ENCODE measurements at places on chromosomes 5 and 9.

DNA sequence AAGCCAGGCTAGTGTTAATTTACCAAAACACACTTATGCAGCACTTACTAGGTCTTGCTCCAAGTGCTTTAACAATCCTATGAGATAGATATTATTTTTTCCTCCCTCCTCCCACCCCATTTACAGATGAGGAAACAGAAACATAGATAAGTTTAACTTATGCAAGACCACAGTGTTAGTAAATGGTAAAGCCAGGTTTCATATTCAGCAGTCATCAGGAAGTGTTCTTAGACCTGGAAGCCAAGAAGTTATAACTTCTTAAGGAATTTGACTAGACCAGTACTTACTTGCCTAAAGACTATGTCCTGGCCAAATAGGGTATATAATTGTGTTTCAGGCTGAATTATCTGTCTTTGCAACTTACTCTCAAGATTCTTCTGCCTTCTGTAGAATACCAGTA lies 15.9 kb downstream of the ABHD17B start:
- peak; percentile 12 for DNase-seq

DNA sequence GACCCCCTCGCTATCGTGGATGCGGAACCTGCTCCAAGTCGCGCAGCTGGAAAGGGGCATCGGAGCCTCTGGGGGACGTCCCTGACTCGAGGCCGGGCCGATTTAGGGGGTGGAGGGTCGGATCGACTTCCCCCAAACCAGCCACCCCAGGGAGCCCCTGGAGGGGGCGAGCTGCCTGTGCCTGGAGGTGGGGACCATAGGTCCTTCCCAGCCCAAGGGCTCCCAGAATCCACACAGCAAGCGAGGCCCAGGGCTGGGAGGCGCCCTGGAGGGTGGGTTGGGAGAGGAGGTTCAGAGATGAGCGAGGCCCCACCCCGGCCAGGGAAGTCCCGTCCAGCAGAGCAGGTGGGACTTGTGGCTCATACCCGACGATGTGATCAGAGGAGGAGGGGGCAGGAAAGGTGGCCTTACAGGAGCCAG lies 147.6 kb downstream of the GAPVD1 start:
- no peak for DNase-seq

GRCh38 chr9:121589986-121590385 lies 61.4 kb upstream of the DAB2IP start:
- DNase-seq, result no peak

DNA sequence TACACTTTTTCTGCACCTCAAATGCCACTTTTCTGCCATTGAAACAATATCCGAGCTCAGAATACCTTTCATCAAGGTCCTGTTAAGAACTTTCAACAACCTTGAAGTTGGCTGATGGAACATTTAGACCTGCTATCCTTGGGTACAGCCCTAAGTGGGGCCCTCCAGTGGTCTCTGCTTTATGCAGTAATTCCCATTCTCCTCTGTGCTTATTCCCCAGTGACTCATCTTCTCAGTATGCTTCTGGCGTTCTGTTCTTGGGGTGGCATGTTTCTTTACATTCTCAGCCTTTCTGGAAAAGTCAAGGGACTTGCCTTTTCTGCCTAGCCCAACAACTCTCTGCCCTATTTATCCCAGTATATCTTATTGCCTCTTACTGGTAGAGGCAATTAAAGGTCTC lies 7.1 kb downstream of the ANP32B start:
- DNase-seq, result peak; percentile 76

DNA sequence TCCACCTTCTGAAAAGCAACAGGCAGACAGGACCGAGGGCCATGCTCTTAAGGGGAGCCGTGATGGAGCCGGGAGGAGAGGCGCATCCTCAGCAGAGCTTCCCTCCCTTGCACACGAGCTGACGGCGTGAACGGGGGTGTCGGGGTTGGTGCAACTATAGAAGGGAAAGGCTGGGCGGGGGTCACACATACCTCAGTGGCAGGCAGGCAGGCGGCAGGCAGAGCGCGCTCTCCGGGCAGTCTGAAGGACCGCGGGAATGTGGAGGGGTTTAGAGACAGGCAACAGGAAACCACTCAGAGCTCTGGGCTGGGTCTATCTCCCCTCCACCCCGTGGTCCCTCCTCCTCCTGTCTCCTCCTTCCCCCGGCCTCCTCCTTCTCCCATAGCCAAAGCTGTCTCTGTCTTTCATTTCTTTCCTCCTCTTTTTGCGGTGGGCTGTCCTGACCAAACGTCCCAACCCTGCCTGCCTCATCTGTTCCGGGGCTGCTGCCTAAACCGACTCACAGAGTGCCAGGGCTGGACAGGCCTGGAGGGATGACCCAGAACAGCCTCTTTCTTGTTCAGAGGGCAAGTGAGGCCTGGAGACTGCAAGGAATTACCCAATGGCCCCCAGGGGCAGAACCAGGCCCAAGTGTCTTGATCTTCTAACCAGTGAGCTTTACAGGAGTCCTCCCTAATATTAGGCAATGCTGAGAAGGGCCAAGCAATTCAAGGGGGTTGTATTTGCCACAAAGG lies at the start of gene SPARC:
Gene SPARC (minus strand): TSS at position 242 of the 734 bp plus-strand sequence. CDS start 10,727 bp downstream, outside the sequence.
- peak; percentile 92 for DNase-seq

DNA sequence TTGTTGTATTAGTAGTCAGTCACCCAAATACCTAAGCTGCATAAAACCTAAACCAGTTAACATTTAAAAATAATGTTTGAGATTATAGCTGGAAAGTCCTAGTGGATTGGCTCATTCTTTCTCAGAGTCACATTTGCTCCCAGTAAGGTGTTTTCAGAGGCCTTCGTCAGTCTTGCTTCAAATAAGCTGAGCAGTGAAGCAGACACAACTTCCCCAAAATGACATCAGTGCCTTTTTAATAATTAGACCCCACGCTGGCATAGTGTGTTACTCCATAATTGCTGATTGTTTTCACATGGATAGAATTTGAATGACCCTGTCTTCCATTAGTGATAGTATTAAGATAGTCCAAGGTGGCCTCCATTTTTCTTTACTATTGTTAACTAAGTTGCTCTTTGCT lies 245.8 kb downstream of the PJA2 start:
- no peak for DNase-seq

- DNase-seq, result no peak
Observed at GRCh38 chr9:16136451-16136850, 583.6 kb downstream of the CCDC171 start.

- DNase-seq, result no peak
Observed at GRCh38 chr5:133029416-133029815, 3.1 kb upstream of the ZCCHC10 start.

GRCh38 chr9:18910916-18911315 lies 122.1 kb downstream of the SAXO1 start:
- DNase-seq, result no peak

- DNase-seq, result no peak
Observed at GRCh38 chr5:141149812-141150211, at the start of gene PCDHB6. Gene PCDHB6 (plus strand): TSS chr5:141150057. CDS start chr5:141150258, 201 bp downstream.

DNA sequence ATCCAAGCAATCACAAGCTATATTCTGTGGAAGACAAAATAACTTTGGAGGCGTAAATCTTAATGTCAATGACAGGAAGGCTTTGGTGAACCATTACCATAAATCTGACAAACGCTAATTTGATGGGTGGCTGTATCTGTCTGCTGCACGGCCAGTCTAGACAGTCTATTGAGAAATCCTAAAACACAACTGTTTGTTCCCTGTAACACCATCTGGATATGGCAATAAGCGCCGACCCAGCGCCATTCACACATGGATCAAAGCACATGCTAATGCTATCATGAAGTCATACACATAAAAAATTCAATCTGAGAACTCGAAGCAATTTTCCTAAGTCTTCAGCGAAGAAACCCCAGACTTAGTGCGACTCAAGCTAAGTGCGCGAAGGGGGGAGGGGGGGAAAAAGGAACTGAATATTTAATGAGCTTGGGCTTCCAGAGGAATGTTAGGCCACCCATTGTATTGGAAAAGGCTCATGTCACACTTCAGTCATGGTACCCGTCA lies 95.1 kb downstream of the ARL15 start:
- DNase-seq, result no peak

GRCh38 chr9:136609838-136610311 lies 52.8 kb upstream of the EGFL7 start:
- DNase-seq, result no peak

- no peak for DNase-seq
Observed at GRCh38 chr5:1294835-1295649, at the start of gene TERT. Gene TERT (minus strand): TSS chr5:1295068. CDS start chr5:1294989, 79 bp downstream.

GRCh38 chr5:36521838-36522745 lies 84.3 kb upstream of the SLC1A3 start:
- no peak for DNase-seq
